ENCODE measurements at places on chromosomes 1 and 21.

DNA sequence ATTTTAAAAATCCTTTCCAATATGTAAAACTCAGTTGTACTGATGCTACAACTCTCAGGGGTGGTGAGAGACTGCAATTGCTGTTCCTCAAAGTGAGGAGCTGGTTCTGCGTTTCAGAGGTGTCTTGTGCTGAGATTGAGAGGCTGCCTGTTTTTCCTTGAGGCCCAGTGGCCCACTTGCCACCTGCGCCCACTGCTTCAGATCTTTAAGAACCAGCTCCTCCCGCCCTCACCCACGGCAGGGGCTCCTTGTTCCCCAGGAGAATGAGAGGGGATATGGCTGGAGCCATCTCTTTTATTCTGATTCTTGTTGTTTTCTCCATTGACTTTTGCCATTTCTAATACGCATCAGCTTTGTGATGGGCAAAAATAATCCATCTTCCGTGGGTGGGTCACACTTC is 45.5 kb downstream of the EVA1C start:
- no peak for DNase-seq

GRCh38 chr1:54037476-54037875 is 15.5 kb downstream of the TMEM59 start:
- DNase-seq, result no peak

DNA sequence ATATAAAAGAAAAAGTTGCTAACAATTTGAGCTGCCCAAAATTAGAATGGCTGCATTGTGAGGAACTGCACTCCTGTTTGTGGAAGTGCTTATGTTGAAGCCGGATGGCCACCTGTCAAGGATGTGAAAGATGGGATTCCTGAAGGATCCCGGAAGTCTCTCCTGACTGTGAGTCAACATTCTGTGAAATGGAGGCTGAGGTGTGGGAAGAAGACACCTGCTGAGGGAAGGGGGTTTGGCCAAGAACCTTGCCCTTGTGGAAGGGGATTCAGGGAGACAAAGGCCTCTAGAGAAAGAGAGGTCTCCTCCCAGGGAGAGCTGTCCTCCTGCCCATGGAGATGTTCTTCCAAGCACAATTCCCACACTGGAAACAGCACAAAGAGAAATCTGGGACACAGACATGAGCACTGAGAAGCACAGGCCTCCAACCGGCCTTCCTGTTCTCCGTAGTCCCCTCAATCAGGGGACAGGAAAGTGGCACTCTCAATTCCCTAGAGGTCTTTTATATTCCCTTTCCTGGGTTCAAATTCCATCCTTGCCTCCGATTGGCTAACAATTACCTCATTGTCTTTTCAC is 70.5 kb downstream of the CD2 start:
- no peak for DNase-seq

DNA sequence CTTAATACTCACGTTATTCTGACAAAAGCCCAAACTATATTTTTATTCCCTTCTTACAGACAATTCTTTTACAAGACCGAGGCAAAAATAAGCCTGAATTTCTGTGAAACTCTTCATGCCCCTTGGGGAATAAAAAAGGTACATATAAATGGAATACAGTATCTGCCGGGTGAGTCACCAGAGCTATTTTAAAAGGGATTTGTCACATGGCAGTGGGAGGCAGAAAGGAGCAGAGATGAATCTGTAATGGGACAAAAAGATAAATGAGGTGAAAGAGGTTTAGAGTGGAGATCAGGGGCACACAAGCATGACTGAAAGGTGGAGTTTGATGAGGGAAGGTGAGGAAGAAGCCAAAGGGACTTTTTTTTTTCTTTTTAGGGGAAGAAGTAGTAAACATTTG is 8.8 kb downstream of the XCL1 start:
- DNase-seq, result no peak

- no peak for DNase-seq
Observed at GRCh38 chr1:69288416-69288815, 279.3 kb upstream of the LRRC7 start.

DNA sequence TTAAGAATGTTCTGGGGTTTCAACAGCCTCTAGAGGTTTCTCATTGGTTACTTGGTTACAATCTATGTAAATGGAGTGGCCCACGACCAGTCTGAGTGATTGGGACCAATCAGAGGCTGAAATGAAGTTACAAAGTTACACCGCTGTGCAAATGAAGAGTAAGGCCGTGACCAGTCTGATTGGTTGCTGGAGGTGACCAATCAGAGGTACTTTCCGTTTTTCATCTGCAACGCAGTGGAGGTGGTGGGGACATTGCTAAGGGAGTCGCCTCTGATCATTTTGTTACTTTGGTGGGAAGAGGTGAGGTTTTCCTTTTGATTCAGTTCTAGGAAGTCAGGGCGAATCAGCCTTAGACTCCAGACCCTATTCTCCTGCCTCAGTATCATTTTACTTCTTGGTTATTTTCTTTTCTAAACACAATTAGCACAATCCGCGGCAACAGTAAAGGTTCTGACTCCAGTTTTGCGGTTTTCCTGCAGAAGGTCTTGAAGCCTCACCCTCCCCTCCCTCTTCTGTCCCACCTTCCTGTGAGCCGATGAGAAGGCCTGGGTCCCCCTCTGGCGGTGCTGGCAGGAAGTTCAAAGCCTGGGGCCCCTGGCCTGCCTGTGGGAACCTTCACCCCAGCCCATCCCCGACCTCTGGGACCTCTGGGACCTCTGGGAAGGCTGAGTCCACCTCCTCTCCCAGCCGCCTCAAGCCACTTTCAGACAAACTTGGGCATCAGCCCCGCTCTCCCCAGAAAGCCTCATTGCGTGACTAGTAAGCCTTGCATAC is 38.7 kb upstream of the TTC34 start:
- DNase-seq, result peak; percentile 38

DNA sequence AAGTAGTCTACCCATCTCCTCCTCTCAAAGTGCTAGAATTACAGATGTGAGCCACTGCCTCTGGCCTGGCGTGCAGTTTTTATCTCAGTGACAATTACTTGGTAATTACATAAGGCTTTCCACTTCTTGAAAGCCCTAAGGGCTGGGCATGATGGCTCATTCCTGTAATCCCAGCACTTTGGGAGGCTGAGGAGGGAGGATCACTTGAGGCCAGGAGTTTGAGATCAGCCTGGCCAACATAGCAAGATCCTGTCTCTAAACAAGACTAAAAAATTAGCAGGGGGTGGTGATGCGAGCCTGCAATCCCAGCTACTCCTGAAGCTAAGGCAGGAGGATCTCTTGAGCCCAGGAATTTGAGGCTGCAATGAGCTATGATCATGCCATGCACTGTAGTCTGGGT is 7.7 kb downstream of the HHAT start:
- no peak for DNase-seq

- DNase-seq, result no peak
Observed at GRCh38 chr1:24888061-24888970, 41.8 kb downstream of the RUNX3 start.

DNA sequence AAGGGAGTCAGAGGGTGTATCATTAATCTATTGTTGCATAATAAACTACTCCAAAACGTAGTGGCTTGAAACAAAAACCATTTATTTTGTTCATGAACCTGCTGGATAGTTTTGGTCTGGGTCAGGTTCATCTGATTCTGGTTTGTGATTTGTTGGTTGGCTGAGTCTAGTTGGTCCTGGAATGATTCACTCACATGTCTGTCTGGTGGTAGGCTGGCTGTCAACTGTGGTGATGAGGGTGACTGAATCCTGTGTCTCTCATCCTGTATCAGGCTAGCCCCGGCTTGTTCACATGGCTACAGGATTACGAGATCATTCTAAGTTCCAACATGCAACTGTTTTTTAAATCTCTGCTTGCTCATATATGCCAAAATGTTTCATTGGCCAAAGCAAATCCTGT is 22.5 kb upstream of the SIKE1 start:
- DNase-seq, result no peak

DNA sequence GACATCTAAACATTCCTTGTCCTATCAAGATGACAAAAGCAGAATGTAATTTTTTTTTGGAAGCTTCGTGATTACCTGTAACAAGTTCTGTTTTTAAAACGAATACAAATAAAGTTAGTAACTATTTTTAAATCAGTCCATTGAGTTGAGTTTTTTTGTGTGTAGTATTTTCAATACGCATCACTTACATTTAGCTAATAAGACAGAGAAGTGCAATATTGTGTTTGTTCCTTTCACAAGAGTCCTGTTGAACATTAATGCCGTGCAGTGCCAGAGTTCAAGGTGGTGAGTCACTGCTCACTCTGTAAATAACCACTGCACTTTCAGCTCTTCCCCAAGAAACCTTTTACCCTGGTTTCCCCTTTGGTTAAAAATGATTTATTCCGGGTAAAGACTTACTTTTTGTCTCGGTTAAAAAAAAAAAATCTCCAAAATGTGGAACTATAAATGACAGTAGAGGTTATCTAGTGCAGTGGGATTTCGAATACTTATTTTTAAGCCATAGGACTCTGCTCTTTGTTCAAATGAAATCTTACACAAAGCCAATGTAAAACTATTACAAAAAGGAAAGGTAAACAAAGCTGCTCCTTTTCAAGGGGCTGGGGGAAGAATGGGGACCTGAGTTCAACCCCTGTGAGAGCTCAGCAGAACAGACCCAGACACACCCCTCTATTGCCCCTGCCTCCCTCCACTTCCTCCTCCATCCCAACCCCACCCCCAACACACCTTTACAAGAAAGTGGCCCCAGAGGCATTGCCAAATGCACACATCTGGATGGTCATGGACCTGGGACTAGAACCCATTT is 14.8 kb upstream of the NCMAP start:
- DNase-seq, result no peak

DNA sequence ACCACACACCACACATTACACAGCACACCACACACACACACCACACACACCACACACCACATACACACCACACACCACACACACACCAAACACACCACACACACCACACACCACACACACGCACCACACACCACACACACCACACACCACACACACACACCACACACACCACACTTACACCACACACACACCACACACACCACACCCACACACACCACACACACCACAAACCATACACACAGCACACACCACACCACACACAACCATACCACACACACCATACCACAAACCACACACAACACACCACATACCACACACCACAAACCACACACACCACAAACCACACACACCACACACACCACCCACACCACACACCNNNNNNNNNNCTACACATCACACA is 40.9 kb upstream of the SIK1 start:
- DNase-seq, result no peak

- DNase-seq, result no peak
Observed at GRCh38 chr1:59707178-59707791, 107.5 kb upstream of the HOOK1 start.

- DNase-seq, result no peak
Observed at GRCh38 chr21:34812504-34813265, 143.9 kb downstream of the CLIC6 start.

- DNase-seq, result no peak
Observed at GRCh38 chr1:77287535-77287934, 5.7 kb downstream of the AK5 start.

DNA sequence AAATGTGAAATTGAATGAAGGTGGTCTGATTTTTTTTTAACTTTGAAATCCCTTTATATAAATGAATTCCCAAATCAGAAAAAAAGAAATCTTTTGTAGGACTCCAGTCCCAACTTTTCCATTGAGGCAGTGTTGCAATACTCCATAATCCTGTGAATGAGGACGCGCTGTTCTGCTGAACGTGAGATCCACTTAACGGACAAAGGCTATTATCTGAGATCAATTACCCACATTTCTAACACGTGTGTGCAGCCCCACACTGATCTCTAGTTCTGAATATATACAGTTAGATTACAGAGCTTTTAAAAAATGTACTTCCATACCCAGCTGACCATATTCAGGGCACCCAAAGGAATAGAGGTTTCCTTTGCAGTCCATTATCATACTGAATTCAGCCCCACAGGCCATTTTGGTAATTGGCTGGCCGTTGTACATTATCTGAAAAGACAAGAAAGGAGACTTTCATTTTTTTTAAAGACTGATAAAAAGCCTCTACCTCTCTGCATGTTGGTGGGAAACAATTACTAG is 19.0 kb downstream of the RCC2 start:
- DNase-seq, result no peak

GRCh38 chr1:183023601-183024316 is 539 bp downstream of the LAMC1 start:
- DNase-seq, result peak; percentile 12

DNA sequence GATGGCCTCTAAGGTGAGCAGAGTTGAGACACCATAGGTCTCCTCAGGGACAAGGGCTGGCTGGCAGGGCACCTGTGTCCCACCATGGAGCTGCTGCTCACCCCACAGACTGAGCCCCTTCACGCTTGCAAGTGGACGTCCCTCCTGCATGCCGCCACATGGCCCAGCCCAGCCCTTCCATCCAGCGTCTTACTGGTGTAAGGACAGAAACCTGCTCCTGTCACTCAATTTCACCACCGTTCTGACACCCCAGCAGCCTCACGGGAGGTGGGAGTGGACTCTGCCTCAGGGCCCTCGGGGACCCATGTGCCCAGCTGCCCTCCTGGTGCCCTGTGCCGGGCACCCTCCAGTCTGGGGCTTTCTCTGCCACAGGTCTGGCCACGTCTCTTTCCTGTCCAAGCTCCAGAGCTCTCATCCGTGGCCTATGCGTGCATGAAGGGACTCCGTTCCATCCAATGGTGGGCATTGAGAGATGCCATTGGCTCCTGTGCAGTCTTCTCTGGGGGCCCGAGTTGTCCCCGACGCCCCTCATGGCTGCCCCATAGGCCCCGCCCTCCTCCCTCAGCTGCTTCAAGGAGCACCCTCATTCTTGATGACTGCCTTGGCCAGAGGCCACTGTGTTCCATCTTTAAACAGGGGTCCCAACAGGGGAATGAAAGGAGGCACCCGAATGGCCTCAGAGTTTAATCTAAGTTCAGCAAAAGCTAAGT is 42.6 kb upstream of the COL6A1 start:
- no peak for DNase-seq

DNA sequence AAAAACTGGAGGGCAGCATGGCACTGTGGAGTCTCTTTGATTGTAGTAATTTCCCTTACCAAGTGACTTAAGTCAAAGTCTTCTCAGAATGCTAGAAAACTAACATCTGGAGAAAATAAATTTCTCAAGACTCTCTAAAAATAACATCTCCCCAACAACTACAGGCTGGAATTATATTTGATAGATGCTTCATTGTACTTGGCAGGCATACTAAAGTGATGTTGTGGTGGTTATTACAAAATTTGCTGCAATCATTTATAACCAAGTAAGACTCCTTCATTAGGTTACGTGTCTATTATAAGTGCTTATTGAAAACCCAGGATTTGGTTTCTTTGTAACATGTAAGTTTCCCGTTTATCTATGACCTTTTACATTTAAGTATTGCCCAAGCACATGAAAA is 132.9 kb upstream of the NRIP1 start:
- DNase-seq, result no peak

DNA sequence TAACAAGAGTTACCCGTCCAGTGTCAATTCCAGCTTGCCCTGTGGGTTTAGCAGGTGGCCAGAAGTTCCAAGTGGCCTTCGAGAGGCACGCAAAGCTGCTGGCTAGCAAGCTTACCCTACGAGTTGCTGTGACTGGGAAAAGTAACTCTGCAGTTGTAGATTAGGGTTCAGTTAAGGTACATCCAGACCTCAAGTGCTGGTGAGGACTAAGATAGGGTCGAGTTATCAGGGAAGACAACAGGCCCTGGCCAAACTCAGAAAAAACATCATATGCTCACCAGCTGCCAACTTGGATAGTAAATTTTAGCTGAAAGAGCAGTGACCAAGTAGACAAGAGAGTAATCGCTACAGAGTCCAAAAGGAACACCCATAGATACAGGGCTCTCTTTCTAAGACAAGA is 27.7 kb upstream of the LRRC7 start:
- DNase-seq, result no peak

- DNase-seq, result no peak
Observed at GRCh38 chr1:235500971-235501540, 3.2 kb downstream of the B3GALNT2 start.

Measured in stimulated activated CD4-positive, alpha-beta T cell treated with anti-CD3 and anti-CD28 coated beads, TNF-alpha, amount 100 ng/mL, for 1 hour (primary cell).